Right renal pelvis (tissue), 4 donors: ENCODE measurements at places on chromosomes 1 and 21. TPM values are rescaled to one million over a fixed set of nuclear protein-coding genes. Genes with fewer than 3 reads are reported as not detected.

- DNase-seq, result no peak
These were observed 99.8 kb downstream of the MRPL39 start for GRCh38 chr21:25507522-25507921.

- DNase-seq, result no peak
These were observed 36.5 kb downstream of the NGF start for GRCh38 chr1:115301438-115302020.

ARV1 gene
- polyA plus RNA-seq, result 24.7 TPM

GRCh38 chr1:179828554-179829110 lies 49.0 kb downstream of the TOR1AIP2 start:
- no peak for DNase-seq

GRCh38 chr1:15013767-15014166 lies 139.8 kb upstream of the TMEM51 start:
- DNase-seq, result no peak

DNA sequence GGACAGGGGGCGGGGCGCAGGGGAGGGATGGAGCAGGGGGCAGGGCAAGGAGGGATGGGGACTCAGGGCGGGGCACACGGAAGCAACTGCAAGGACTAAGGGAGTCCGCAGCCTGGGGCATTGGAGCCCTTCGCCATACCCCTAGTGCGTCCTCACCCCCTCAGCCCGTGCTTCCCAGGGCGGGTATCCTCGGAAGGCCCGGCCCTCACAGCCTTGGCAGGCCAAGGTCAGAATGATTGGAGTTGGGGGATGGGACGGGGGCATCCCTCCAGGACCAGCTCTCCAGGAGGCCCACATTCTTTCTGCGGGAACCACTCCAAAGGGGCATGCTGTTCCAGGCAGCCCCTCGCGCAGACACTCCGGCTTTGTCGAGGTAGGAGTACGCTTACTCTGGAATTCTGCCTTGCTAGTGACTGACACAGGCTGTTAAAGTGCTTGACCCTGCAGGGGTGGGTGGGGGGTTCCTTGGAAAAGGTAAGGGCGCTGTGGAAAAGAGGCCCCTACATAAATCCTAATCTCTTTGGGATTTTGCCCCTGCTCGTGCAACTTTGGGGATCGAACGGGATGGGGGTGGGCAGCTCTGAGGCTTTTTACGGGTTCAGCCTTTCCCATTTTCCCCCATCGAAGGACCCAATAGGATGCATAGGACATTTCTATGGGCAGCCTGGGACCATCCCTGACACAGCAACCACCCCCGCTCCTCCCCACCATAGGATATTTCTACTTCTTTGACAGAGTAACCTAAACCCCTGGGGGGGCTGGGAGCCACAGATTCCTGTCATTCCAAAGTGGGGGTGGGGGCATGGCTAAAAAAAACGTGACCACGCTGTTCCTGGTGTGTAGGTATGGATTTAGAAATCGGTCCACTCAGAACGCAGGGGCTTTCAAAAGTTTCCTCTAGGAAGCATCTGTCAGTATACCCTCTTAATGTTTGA lies 738 bp upstream of the TRIM11 start:
- DNase-seq, result no peak

GRCh38 chr1:2372551-2373490 lies 18.5 kb downstream of the MORN1 start:
- DNase-seq, result no peak

DNA sequence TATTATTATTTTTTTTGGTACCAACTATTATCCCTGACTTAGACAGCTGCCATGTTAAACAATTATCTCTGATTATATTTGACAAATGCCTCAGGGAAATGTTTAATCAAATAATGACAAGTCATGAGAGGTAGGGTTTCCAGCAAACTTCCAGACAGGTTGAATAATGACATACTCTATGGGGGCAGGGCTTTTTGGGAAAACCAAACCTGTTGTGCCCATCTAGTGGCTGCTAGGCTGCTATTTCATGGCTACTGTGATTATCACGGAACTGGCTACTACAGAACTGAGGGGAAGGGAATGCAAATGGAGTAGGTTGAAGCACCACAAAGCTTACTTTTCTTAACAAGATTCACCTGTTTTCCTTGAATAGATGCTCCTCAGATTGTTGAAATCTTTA lies 77.6 kb downstream of the DUSP10 start:
- DNase-seq, result no peak

DNA sequence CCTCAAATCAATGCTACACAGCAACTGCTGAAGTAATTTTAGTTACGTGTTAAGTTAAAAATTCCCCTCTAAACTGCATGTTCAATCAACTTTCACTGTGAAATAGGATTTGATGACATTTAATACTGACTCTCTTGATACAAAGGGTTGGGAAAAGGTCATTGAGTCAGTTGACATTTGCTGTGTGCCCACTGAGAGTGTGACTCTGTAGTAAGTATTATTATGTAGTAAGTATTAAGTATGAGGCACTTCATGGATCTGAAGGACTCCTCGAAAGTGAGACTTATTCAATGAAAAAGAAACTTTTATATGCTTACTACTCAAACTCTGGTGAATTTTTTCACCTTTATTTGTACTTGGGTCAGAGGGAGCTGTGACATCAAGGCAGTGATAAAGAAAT lies 83.1 kb upstream of the S1PR1 start:
- DNase-seq, result no peak

- DNase-seq, result no peak
These were observed 25.4 kb downstream of the NUP210L start for GRCh38 chr1:154129391-154129970.

- DNase-seq, result no peak
These were observed 16.1 kb downstream of the TNFRSF8 start for GRCh38 chr1:12078938-12079861.
